ENCODE measurements at places on chromosomes 16 and 17.

- no peak for DNase-seq
Measured at GRCh38 chr16:27231692-27232060, 28.4 kb downstream of the KDM8 start.

- DNase-seq = no peak
Measured at GRCh38 chr17:48456589-48456988, 26.6 kb upstream of the SKAP1 start.

GRCh38 chr17:79156463-79157095 lies 82.0 kb downstream of the ENGASE start:
- DNase-seq = no peak

DNA sequence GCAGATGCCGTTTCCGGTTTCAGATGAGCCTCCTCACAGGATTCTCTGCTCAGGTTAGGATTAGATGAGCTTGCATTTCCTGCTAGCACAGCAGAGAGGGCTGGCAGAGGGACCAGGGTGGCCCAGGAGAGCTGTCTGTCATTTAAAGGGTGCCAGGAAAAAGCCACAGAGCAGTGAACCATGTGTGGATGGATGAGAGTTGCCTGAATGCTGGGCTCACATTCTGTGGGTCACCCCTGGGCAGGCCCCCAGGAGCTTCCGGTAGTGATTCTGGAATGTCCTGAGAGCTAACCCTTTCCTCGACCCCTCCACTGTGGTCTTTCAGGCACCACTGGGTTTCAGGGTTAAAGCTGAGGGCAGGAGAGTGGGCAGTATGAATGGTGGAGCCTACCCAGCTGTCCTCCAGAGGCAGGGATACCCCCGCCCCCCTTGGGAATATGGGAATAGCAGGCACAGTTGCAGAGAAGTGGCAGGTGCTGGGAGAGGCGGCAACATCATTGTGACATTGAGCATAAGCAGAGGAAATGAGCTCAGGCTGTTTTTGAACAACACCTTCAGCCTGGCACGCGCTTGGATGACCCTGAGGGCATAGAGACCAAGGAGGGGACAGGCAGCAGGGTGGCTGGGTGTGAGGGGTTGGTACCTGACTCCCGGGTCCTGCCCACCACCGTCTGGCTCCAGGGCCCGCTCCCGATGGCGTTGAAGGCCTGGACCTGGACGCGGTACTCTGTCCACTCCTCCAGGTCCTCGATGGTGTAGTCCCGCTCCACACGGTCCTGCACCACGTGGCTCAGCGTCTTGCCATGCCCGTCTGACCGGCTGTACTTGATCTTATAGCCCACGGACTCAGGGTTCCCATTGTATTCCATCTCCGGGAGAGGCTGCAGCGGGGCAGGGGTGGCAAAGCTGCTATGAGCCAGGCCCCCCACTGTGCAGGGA lies 83.0 kb upstream of the CDC42EP4 start:
- no peak for DNase-seq

GRCh38 chr17:38511150-38512108 lies 83.2 kb downstream of the ARHGAP23 start:
- DNase-seq = no peak

GRCh38 chr17:82519971-82520903 lies 705 bp downstream of the FOXK2 start:
- no peak for DNase-seq

GRCh38 chr17:12568358-12569251 lies 97.1 kb upstream of the MYOCD start:
- DNase-seq = no peak

- DNase-seq = peak; percentile 72
Measured at GRCh38 chr16:55370762-55371482, 46.9 kb downstream of the IRX6 start.

- no peak for DNase-seq
Measured at GRCh38 chr17:78113804-78114785, 14.5 kb downstream of the TMC6 start.

- DNase-seq = no peak
Measured at GRCh38 chr17:30112794-30113193, 3.8 kb upstream of the NSRP1 start.

GRCh38 chr16:4663777-4664465 lies 29.4 kb upstream of the NUDT16L1 start:
- DNase-seq = no peak

GRCh38 chr17:60145006-60145935 lies 4.5 kb upstream of the CA4 start:
- no peak for DNase-seq

- no peak for DNase-seq
Measured at GRCh38 chr17:47275245-47275984, 21.8 kb downstream of the ITGB3 start.

GRCh38 chr16:13305019-13305755 lies 403.8 kb downstream of the SHISA9 start:
- no peak for DNase-seq

- no peak for DNase-seq
Measured at GRCh38 chr17:6546069-6546718, 10.2 kb downstream of the PITPNM3 start.

DNA sequence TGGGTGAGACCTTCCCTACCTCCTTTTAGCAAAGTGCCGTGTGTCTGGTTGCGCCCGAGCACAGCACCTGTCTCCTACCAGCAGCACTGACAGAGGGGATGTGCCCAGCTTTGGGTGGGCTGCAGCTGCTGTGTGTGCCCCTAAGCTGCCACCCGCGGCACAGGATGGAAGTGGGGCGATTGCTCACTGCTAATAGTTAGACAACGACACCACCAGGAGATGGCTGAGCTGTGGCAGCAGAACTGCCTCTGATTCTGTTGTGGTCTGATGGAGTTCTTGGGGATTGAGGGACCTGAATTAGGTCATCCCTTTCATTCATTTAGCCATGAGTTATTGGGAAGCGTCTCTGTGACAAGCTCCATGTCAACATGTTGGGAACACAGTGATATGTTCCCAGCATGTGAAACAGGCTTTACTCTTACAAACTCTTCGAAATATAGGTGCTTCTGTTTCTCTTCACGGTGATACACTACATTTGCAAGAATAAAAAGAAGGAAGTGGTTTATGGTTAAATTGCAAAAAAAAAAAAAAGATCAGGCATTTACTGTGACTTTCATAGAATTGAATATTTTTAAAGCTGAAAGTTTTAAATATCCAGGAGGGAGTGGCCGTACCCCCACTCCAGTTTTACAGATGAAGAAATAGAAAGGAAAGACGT lies 184.4 kb downstream of the MAF start:
- DNase-seq = no peak

GRCh38 chr17:9646546-9646885 lies 1.2 kb downstream of the USP43 start:
- DNase-seq = peak; percentile 13

DNA sequence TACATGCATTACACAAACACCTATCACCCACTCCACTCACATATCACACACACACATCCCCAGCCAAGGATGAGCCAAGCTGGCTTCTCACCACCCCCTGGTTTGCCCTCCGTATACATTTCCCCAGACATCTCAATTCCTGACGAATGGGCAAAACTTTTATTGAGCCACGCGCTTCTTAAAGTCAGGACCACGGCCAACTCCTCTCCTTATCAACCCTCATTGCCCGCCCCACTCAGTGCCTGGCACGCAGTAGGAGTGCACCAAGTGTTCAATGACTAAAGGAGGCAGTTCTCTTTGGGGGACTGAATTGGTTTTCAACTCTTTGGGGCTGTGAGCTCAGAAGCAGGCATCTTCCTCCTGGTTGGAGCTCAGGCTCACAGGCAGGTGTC lies 22.5 kb upstream of the C16orf78 start:
- no peak for DNase-seq

- no peak for DNase-seq
Measured at GRCh38 chr17:83009414-83010205, 69.8 kb upstream of the METRNL start.

DNA sequence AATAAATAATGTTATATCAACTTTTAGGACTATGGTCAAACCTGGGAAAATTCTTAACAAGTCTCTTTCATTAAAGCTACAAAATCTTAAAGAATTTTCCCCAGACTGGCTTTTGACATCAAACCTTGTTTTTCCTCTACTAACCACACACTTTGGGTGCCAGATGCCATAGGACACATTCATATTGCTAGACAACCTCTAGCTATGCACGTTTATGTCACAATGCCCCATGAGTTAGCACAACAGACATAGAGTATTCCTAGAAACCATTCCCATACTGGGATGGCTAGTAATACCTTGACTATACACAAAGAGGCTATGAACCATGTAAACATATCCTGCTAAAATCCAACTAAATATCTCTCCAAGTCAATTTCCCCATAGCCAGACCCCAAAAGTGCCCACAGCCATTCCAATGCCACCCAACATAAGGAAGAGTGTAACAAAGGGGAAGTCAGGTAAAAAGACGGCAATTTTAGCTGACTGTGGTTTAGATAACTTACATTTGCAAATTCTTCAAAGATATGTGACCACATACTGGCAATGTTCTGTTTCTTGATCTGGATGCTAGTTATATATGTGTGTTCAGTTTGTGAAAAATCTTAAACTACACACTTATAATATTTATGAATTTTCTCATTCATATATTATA lies 23.4 kb downstream of the SMURF2 start:
- DNase-seq = no peak

GRCh38 chr17:21008160-21008915 lies 34.5 kb downstream of the USP22 start:
- DNase-seq = no peak

- DNase-seq = no peak
Measured at GRCh38 chr16:49336581-49336980, 37.0 kb upstream of the C16orf78 start.

DNA sequence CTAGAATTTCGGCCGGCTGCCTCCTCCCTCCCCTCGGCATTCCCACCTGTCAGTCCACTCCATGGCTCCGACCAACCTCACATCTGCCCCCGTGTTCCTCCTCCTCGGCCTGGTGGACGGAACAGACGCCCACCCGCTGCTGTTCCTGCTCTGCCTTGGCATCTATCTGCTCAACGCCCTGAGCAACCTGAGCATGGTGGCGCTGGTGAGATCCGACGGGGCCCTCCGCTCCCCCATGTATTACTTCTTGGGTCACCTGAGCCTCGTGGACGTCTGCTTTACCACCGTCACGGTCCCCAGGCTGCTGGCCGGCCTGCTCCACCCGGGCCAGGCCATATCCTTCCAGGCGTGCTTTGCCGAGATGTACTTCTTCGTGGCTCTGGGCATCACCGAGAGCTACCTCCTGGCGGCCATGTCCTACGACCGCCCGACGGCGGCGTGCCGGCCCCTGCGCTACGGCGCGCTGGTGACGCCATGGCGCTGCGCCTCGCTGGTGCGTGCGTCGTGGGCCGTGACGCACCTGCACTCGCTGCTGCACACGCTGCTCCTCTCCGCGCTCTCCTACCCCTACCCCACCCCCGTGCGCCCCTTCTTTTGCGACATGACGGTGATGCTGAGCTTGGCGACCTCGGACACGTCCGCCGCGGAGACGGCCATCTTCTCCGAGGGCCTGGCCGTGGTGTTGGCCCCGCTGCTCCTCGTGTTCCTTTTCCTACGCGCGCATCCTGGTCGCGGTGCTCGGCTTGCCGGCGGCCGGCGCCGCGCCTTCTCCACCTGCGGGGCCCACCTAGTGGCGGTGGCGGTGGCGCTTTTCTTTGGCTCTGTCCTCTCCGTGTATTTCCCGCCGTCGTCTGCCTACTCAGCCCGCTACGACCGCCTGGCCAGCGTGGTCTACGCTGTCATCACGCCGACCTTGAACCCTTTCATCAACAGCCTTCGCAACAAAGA lies at the start of gene OR3A2:
Gene OR3A2 (minus strand): TSS at position 440 of the 948 bp plus-strand sequence.
- DNase-seq = no peak

GRCh38 chr16:64351121-64351520 lies 770.7 kb downstream of the CDH11 start:
- DNase-seq = no peak

DNA sequence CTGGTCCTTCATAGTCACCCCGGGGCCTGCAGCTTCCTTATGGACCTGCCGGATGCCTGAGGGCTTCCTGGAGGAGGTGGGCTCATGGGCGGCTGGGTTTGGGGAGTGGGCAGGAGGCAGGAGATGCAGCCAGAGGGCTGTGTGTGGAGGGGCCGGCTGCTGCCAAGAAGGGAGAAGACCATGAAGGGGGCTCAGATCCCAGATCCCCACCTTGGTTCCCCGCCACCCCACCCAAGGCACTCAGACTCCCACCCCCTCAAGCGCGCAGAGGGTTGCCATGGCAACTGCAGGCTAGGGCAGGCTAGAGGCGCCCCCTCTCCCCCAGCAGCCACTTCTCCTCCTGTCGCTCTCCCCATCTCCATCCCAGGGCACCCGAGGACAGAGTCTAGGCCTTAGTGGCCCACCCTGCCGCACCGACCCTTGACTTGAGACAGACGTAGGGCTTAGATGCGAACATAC lies 104.5 kb downstream of the CRLF3 start:
- no peak for DNase-seq

DNA sequence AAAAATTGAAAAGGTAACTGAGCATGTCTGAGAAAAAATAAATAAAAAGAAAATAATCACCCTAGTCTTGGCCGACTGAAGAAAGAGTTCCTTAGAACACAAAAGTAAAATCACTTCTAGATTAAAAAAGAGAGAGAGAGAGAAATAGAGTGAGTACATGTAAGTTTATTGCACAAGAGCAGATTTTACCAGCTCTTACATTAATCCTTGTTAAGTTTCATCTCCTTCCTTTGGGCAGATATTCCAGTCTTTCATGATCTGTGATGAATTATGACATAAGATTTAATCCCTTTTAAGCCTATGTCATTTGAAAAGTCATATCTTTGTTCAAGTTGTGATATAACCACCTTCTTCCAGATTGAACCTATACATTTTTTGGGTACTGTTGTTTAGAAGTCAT lies 54.8 kb downstream of the NFAT5 start:
- no peak for DNase-seq

GRCh38 chr17:57879437-57880085 lies 29.7 kb upstream of the MRPS23 start:
- DNase-seq = no peak

DNA sequence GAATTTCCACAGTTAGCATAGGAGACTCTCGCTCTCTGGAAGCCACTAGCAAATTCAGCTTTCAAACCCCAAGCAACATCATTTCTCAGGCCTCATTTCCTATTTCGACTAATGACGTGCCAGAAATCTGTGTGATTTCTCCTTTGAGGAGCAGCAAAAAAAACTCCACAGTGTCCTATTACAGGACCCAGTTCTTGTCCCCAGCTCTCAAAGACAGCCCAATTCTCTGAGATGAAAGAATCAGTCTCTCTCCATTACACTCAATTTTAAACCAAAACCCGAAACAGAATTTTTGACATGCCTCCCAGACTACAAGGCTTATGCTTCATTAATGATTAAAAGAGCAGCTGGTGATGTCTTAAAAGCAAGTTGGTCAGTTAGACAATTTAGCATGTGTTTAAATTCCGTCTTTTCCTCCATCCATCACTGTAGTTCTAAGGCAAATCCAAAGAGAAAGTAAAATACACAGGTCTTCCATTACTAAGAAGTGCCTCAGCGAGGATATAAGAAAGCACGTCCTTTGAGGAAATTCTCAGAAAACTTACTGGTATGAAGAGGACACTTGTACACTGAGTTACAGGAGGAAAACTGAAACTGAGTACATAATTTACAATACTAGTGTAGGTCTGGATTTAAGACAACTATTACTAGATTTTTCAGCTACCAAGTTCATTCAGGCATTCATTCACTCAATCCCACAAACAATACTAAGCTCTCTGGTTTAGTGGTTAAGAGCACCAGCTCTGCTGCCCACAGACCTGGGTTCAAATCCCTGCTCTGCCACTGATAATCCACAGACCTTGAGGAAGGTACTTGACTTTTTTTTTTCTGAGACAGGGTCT lies 12.5 kb downstream of the TOM1L2 start:
- DNase-seq = no peak

All from NCI-H1105 (cell line).